ENCODE measurements at places on chromosomes 3 and 15. TPM values are rescaled to one million over a fixed set of nuclear protein-coding genes. Genes with fewer than 3 reads are reported as not detected.

GRCh38 chr3:125213946-125214542 lies 1.5 kb upstream of the SLC12A8 start:
- H3K36me3 ChIP-seq: no peaks in the 10 kb centered on the region
- no peaks in the 10 kb centered on the region for H3K4me1 ChIP-seq
- no peak for DNase-seq
- H3K27me3 ChIP-seq: no peaks in the 10 kb centered on the region

DNA sequence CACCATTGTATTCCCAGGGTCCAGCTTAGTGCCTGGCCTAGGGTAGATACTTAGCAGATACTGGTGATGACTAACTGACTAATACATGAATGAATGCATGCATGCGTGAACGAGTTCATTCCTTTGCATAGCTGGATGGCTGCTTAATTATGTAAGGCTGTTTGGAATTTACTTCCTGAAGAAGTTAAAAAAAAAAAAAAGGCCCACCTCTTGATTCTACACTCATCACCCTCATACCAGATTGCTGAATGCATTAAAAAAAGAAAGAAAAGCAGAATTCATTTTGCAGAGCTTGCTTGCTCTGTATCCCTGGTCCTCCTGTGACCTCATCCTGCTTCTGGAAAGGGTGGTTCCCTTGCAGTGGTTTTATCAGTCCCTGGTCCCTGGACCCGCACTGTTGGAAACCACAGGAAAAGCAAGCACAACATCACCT lies 277.6 kb upstream of the CFAP20DC start:
- no peaks in the 10 kb centered on the region for H3K36me3 ChIP-seq
- no peaks in the 10 kb centered on the region for H3K27me3 ChIP-seq
- no peaks in the 10 kb centered on the region for H3K4me1 ChIP-seq
- no peak overlapping the region for H3K4me3 ChIP-seq
- no peak for DNase-seq
- no peak overlapping the region for H3K27ac ChIP-seq

- H3K27me3 ChIP-seq: no peaks in the 10 kb centered on the region
- no peak for DNase-seq
- no peak overlapping the region for H3K27ac ChIP-seq
- H3K36me3 ChIP-seq: no peaks in the 10 kb centered on the region
- H3K4me1 ChIP-seq: no peaks in the 10 kb centered on the region
Observed at GRCh38 chr15:29452881-29453731, 183.5 kb upstream of the NSMCE3 start.

- no peaks in the 10 kb centered on the region for H3K4me1 ChIP-seq
- H3K27me3 ChIP-seq: no peaks in the 10 kb centered on the region
- H3K4me3 ChIP-seq: no peak overlapping the region
- DNase-seq: no peak
Observed at GRCh38 chr15:28114721-28115622, 15.9 kb upstream of the OCA2 start.

DNA sequence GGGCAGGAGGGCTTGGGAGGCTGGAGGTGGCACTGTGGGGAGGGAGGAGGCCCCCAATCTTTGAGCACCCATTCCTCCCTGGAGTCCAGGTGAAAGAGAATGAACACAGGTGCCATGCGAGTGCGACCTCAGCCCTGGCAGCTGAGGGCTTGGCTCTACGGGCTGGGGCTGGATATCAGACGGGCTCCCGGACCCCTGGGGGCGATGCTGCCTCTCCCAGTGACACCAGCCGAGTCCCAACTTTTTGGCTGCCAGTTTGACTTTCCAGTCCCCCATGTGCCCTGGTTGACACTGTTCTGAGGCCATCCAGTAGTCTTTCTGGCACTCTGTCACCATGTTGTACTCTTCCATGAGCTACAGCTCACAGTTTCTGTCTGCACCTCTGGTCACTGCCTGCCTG lies 1.2 kb downstream of the VILL start:
- no peak overlapping the region for H3K27ac ChIP-seq
- no peaks in the 10 kb centered on the region for H3K27me3 ChIP-seq
- no peaks in the 10 kb centered on the region for H3K36me3 ChIP-seq
- peaks cover 14% of the 10 kb centered on the region for H3K4me1 ChIP-seq
- no peak overlapping the region for H3K4me3 ChIP-seq

GRCh38 chr3:134360046-134360445 lies 14.2 kb downstream of the AMOTL2 start:
- H3K4me3 ChIP-seq: no peak overlapping the region
- peaks cover 75% of the 10 kb centered on the region for H3K36me3 ChIP-seq
- no peak for DNase-seq
- H3K27me3 ChIP-seq: no peaks in the 10 kb centered on the region
- H3K27ac ChIP-seq: no peak overlapping the region

IQCF6 gene
- polyA plus RNA-seq: not detected

WDR76 gene
- polyA plus RNA-seq: 1.2 TPM

SLC9C1 gene
- 0.07 TPM for polyA plus RNA-seq

Data from pancreas (tissue), 10 donors.